ENCODE measurements at places on chromosomes 11 and 22. TPM values are rescaled to one million over a fixed set of nuclear protein-coding genes. Genes with fewer than 3 reads are reported as not detected.

DNA sequence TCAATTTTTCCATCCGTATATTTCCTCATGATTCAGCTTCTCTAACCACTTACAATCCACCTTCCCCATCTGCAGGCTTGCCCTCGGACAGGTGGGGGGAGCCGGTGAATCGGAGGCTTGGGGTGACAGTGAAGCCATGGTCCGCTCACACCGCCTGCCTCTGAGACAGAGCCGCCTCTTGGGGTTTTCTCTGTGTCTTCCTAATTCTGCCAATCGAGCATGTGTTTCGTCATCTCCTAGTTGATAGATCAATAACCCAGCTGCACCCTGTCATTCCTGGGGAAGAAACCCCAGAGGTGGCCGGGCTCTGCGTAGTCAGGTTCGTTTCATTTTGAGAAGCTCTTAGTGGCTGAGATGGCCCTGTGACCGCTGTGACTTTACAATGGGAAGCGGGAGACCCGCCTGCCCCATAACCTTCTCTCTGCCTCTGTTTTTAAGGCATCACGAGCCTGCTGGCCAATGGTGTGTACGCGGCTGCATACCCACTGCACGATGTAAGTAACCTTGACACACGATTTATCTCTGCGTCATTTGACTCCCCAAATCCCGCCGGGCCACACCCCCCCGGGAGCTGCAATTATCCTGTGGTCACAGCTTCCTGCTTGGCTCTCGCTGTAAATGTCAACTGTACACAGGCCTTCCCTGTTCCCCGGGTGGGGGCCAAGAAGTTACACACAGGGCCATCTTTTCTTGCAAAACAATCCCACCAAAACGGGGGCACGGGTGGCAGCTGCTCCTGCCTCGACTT lies 33.3 kb downstream of the ANO1 start:
- H3K4me3 ChIP-seq, result no peak overlapping the region
- peak overlapping the region; percentile 75 for H3K27ac ChIP-seq

GRCh38 chr11:75055511-75055910 lies 41.2 kb downstream of the OR2AT4 start:
- no peak for DNase-seq
- H3K36me3 ChIP-seq, result no peaks in the 10 kb centered on the region
- no peaks in the 10 kb centered on the region for H3K4me1 ChIP-seq
- no peak overlapping the region for H3K4me3 ChIP-seq
- no peak overlapping the region for H3K27ac ChIP-seq

GRCh38 chr11:1942558-1943260 lies 4.4 kb upstream of the MRPL23 start:
- no peak overlapping the region for H3K4me3 ChIP-seq
- H3K27me3 ChIP-seq, result no peaks in the 10 kb centered on the region
- H3K27ac ChIP-seq, result no peak overlapping the region

The MYO7A gene
- total RNA-seq, result 1.4 TPM

- H3K4me3 ChIP-seq, result no peak overlapping the region
- no peaks in the 10 kb centered on the region for H3K27me3 ChIP-seq
- H3K27ac ChIP-seq, result no peak overlapping the region
- H3K4me1 ChIP-seq, result no peaks in the 10 kb centered on the region
- DNase-seq, result no peak
- H3K36me3 ChIP-seq, result peaks cover 41% of the 10 kb centered on the region
These were observed 28.6 kb upstream of the BID start for GRCh38 chr22:17802822-17803221.

- H3K4me3 ChIP-seq, result no peak overlapping the region
- no peaks in the 10 kb centered on the region for H3K27me3 ChIP-seq
- H3K27ac ChIP-seq, result no peak overlapping the region
- H3K4me1 ChIP-seq, result no peaks in the 10 kb centered on the region
- no peak for DNase-seq
These were observed 40.1 kb upstream of the CTSC start for GRCh38 chr11:88377646-88378045.

GRCh38 chr22:19986011-19986409 lies 30.6 kb downstream of the ARVCF start:
- H3K27ac ChIP-seq, result peak overlapping the region; percentile 97
- DNase-seq, result no peak
- peak overlapping the region; percentile 83 for H3K4me3 ChIP-seq
- no peaks in the 10 kb centered on the region for H3K27me3 ChIP-seq
- peaks cover 7% of the 10 kb centered on the region for H3K36me3 ChIP-seq

The CECR2 gene
- 4.8 TPM for total RNA-seq

The FOXRED1 gene
- total RNA-seq, result 26.6 TPM

The SLC15A3 gene
- total RNA-seq, result 12.9 TPM

DNA sequence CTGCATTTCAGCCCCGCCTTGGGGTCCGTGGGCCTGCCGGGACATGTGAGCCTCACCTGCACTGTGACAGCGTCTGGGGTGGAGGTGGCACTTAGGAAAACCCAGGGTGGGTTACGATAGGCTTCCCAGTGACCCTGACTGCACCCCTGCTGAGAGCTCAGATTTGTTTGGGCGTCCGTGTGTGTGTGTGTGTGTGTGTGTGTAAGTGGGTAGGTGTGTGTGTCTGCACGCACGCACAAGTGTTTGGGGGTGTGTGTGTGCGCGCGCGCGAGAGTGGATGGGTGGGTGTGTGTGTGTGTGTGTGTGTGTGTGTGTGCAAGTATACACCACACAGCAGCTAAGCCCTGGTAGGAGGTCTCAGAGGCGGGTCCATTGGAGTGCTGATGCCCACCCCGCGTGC lies 12.1 kb upstream of the ARHGAP8 start:
- H3K4me3 ChIP-seq, result no peak overlapping the region
- H3K27ac ChIP-seq, result no peak overlapping the region
- no peaks in the 10 kb centered on the region for H3K27me3 ChIP-seq
- H3K36me3 ChIP-seq, result no peaks in the 10 kb centered on the region
- no peak for DNase-seq
- peaks cover 9% of the 10 kb centered on the region for H3K4me1 ChIP-seq

DNA sequence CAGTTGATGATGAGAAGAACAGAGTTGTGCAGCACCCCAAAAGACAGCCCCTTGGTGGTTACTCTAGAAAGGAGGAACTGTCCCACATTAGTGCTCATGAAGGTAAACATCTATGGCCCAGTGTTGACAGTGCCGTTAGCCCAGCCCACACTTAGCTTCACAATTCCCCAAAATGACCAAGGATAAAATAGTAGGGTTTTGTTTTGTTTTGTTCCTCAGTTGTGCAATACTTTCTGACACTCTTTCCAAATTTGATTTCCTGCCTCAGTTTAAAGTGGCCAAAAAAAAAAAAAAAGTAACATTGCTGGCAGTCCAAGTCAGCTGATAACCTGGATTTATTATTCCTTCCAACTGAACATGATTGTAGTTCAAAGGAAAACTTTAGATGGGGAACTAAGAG lies 269.4 kb downstream of the TMEM135 start:
- H3K36me3 ChIP-seq, result peaks cover 3% of the 10 kb centered on the region
- H3K27ac ChIP-seq, result peak overlapping the region; percentile 31
- H3K4me3 ChIP-seq, result no peak overlapping the region
- no peaks in the 10 kb centered on the region for H3K4me1 ChIP-seq
- no peak for DNase-seq
- no peaks in the 10 kb centered on the region for H3K27me3 ChIP-seq

DNA sequence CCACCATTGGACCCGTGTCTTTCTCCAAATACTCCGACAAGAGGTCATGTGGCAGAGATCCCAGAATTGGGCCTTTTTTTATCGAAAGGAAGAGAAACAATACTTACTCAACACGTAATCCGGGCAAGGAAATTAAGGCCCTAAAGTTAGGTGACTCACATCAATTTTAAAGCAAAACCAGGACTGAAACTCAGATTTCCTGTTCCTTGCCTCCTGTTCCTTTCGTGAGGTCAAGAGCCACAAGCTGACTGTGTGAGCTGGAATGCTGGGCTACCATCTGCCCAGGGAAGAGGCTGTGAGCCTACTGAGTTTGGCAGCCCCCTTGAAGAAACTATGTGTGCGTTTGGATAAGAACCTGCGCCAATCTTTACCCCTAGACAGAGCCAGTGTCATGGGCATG lies 27.1 kb upstream of the MRGPRX2 start:
- H3K36me3 ChIP-seq, result no peaks in the 10 kb centered on the region
- H3K27ac ChIP-seq, result no peak overlapping the region
- no peaks in the 10 kb centered on the region for H3K27me3 ChIP-seq
- DNase-seq, result no peak

DNA sequence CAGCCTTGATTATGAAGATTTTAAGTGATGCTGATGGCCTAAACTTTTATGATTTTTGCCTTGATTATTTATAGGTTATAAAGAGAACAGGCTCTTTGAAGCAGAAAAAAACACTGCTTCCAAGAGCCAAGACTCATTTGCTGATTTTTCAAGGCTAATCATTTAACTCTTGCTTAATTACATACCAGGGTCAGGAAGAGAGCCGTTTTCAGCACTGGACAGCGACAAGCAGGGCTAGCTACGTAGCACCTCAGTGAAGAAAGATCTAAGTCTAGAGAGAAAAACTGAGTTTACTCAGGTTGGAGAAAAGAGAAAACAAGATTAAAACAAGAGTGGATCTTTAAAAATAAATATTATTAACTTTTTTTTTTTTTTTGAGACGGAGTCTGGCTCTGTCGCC lies 615.4 kb upstream of the B3GAT1 start:
- no peaks in the 10 kb centered on the region for H3K27me3 ChIP-seq
- H3K4me1 ChIP-seq, result no peaks in the 10 kb centered on the region
- no peak overlapping the region for H3K4me3 ChIP-seq
- DNase-seq, result no peak
- H3K27ac ChIP-seq, result no peak overlapping the region

DNA sequence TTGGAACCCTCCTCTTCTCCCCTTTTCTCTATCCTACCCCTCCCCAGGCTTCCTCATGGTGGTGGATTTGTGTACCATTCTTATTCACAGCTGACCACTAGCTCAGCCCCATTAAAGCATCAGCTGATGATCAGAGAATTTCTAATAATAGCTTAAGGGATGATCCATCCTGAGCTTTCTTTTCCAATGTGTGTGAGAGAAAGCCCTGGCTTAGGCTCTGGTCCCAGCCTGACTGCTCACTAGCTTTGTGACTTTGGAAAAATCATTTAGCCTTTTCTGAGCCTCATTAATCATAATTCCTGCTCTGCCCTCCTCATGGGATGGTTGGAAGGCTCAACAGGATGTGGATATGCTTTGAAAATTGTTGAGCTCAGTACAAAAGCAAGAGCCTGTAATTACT lies 26.3 kb upstream of the CCDC90B start:
- H3K4me3 ChIP-seq, result no peak overlapping the region
- no peaks in the 10 kb centered on the region for H3K27me3 ChIP-seq
- no peaks in the 10 kb centered on the region for H3K4me1 ChIP-seq

DNA sequence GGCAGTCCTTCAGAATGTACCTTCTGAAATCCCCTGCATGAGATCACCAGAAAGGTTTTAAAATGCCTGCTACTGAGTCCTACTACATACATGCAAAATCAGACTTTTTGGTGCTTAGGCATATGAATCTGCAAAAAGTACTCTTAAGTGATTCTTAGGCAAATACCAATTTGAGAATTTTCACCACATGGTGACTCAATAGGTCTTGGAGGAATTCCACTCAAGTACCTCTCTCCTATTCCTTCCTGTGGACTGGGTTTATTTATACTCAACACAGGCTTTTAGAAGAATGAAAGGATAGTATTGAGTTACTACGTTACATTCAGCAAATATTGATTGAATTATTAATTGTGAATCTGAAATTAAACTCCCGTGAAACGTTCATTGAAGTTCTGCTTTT lies 223.9 kb downstream of the CNTN5 start:
- H3K36me3 ChIP-seq, result no peaks in the 10 kb centered on the region
- no peaks in the 10 kb centered on the region for H3K27me3 ChIP-seq
- H3K4me1 ChIP-seq, result no peaks in the 10 kb centered on the region
- no peak overlapping the region for H3K4me3 ChIP-seq

- no peak for DNase-seq
- H3K4me3 ChIP-seq, result no peak overlapping the region
- no peaks in the 10 kb centered on the region for H3K36me3 ChIP-seq
- no peaks in the 10 kb centered on the region for H3K4me1 ChIP-seq
These were observed 42.0 kb downstream of the FAM83F start for GRCh38 chr22:40036591-40037225.

The DMC1 gene
- 0.82 TPM for total RNA-seq

The GNG3 gene
- not detected for total RNA-seq

DNA sequence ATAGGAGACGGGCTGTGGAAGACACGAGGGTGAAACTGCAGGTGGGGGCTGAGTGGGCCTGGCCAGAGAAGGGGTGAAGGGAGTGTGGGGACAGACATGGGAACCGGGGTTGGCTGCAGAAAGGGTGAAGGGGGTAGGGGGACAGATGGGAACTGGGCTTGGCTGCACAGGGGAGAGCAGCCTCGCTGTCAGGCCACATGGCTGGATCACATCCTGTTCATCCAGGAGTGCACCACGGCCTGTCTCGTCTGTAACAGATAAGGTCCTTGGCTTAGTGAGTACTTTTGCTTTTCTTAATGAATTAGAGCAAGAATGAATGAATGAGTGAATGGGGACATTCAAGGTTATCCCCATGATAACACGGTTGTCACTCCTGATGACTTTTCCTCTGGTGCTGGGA lies 13.5 kb downstream of the FBLN1 start:
- peak overlapping the region; percentile 45 for H3K27ac ChIP-seq
- H3K4me1 ChIP-seq, result peaks cover 45% of the 10 kb centered on the region
- no peak overlapping the region for H3K4me3 ChIP-seq
- no peak for DNase-seq

- H3K36me3 ChIP-seq, result peaks cover 21% of the 10 kb centered on the region
- no peak for DNase-seq
- peak overlapping the region; percentile 78 for H3K27ac ChIP-seq
- peak overlapping the region; percentile 73 for H3K4me3 ChIP-seq
- no peaks in the 10 kb centered on the region for H3K27me3 ChIP-seq
These were observed 701 bp downstream of the TMEM216 start for GRCh38 chr11:61392981-61393595.

DNA sequence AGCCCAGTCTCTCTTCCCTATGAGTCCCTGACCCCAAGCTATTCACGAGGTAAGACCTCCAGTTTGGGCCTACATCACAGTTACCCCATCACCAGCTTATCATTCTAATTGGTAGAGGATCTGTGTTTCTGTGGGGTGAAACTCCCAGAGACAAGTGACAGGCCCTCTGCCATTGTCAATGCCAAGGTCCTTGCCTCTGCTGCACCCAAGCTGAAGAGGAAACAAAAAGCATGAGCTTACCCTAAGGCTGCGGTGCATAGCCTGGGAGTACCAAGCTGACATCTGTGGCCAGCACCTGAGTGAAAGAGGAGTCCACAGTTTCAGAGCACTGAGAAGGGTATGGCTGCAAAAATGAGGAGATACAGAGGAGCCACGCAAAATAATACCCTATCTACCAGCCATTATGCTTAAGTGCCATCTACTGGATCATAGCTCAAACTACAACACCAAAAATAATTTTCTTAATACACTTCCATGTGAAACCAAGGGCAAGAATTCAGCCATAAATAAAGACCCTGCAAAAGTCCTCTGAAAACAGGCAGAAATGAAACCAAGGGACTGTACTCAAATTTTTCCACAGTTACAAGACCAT lies 62.3 kb upstream of the ANO5 start:
- DNase-seq, result no peak
- no peak overlapping the region for H3K27ac ChIP-seq
- no peaks in the 10 kb centered on the region for H3K4me1 ChIP-seq
